ENCODE measurements at places on chromosomes 5 and 9. TPM values are rescaled to one million over a fixed set of nuclear protein-coding genes. Genes with fewer than 3 reads are reported as not detected.
A peak's percentile ranks its signal among the peaks of the same experiment; 100 is the strongest.

The CCL19 gene
- not detected for total RNA-seq

The PIGO gene
- total RNA-seq: 34.1 TPM

The RAD50 gene
- 42.6 TPM for total RNA-seq

The SAXO1 gene
- total RNA-seq: not detected

The KIF20A gene
- total RNA-seq: 0.40 TPM

DNA sequence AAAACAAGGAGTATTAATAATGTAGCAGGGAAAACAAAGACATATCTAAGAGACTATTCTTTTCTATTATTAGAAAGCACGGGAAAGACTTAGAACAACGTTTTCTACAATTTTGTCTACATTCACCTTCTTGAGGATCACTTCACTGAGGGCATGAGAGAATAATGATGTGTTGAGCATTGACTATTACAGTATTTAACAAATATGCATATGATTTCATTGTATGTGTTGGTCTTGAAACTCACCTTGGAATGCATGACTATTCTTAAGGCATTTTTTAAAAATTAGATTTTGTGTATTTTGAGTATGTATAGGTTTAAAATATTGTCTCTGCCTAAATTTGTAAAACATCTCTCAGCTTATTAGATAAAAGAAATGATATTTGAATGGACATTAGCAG lies 1.2 kb downstream of the FSD1L start:
- peak overlapping the region; percentile 90 for H3K4me3 ChIP-seq
- no peaks in the 10 kb centered on the region for H3K27me3 ChIP-seq
- no peaks in the 10 kb centered on the region for H3K36me3 ChIP-seq
- H3K4me1 ChIP-seq: peaks cover 17% of the 10 kb centered on the region
- H3K27ac ChIP-seq: no peak overlapping the region

DNA sequence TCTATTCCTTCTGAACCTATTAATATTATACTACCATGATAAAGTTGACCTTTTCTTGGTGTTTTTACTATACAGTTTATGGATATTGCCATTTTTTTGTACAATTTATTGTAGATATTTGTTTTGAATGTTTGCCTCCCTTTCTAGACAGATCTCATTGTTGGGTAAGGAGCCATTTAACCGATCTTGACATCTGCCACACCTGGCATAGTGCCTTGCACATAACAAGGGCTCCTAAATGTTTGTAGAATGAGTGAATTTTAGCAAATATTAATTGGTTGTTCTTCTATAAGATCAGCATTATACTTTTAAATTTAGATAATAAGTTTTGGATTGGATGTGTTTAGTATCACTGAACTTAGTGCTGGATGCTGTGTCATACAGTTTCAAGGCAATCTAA lies 175.3 kb downstream of the GDNF start:
- H3K27me3 ChIP-seq: no peaks in the 10 kb centered on the region
- peaks cover 2% of the 10 kb centered on the region for H3K36me3 ChIP-seq
- H3K4me3 ChIP-seq: no peak overlapping the region
- no peak for DNase-seq

DNA sequence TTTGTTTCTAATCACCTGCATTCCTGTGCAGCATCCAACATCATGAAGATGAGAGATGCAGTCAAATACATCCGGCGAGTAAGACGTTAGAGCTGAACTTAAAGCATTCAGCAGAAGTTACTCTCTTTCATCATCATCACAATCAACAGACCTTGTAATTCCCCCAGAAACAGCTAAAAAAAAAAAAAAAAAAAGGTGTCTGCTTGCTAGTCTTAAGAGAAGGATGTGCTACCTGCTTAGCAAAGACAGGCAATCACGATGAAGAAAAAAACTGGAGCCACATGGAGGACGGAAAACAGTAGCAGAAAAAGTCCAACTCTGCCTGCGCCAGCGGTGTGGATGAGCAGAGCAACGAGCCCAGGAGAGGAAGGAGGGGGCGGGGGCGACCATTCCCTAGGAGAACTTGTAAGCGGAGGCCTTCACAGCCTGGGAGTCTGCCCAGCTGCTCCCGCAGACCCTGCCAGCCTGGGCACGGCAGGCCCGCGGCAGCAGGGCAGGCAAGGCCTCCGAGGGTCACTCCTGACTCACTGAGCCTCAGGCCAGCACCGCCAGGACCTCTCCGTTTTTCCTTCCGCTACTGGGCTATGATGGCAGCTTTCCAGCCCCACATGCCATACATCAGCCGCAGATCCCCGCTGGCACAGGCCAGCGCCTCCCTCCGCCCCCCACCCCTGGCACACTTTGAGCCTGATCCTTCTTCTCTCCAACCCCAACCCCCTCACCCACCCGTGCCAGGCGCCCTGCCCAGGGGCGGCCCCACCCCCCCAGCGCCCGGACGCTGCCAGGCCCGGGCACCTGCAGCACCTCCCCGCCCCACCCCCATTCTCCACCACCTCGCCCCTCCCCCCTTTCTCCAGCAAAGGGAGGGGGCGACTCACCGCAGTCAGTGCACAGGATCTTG lies 1.4 kb downstream of the NRG2 start:
- H3K27me3 ChIP-seq: peaks cover 46% of the 10 kb centered on the region
- H3K36me3 ChIP-seq: no peaks in the 10 kb centered on the region
- H3K4me1 ChIP-seq: peaks cover 32% of the 10 kb centered on the region
- DNase-seq: no peak
- H3K4me3 ChIP-seq: peak overlapping the region; percentile 76

DNA sequence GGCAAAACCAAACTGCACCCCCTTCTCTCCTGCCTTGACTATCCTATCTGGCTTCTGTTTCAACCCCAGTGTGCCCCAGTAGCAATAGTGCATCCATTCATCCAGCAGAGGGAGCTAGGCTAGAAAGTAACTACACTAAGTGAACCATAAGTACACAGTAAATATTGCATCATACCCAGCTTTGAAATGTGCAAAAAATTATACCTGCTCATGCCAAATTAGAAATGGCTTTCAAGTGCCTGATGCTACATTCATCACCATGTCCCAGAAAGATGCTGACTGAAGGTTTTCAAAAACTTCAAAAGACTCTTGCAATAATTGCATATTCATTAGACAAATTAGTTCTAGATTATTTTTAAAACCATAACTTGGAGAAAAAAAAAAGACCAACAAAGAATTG lies 153.5 kb downstream of the PRELID2 start:
- H3K4me3 ChIP-seq: no peak overlapping the region
- no peaks in the 10 kb centered on the region for H3K4me1 ChIP-seq
- DNase-seq: no peak

GRCh38 chr9:124216474-124217176 lies 41.1 kb upstream of the NEK6 start:
- DNase-seq: peak; percentile 59
- peaks cover 92% of the 10 kb centered on the region for H3K4me1 ChIP-seq
- H3K27me3 ChIP-seq: no peaks in the 10 kb centered on the region
- H3K36me3 ChIP-seq: no peaks in the 10 kb centered on the region
- peak overlapping the region; percentile 69 for H3K4me3 ChIP-seq
- peak overlapping the region; percentile 96 for H3K27ac ChIP-seq

DNA sequence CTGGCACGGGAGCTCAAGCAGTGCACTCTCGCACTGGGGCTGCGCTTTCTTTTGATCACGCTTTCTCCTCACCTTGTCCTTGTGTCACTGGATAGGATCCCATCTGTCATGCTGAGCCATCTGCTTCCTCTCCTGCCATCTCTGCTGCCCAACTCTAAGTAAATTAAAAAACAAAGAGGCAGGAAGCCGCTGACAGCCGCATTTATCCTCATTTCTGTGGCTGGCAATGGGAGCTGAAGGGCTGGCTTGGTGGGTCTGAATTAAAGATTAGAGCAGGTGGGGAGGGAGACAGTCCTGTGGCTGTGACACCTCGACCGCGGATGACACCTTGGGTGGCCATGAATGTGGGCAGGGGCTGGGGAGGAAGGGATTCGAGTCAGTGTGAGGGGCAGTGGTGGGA lies 159.2 kb upstream of the ALDH1B1 start:
- peaks cover 30% of the 10 kb centered on the region for H3K27me3 ChIP-seq
- H3K4me1 ChIP-seq: peaks cover 1% of the 10 kb centered on the region
- no peak overlapping the region for H3K4me3 ChIP-seq
- H3K27ac ChIP-seq: no peak overlapping the region
- no peak for DNase-seq
- no peaks in the 10 kb centered on the region for H3K36me3 ChIP-seq

DNA sequence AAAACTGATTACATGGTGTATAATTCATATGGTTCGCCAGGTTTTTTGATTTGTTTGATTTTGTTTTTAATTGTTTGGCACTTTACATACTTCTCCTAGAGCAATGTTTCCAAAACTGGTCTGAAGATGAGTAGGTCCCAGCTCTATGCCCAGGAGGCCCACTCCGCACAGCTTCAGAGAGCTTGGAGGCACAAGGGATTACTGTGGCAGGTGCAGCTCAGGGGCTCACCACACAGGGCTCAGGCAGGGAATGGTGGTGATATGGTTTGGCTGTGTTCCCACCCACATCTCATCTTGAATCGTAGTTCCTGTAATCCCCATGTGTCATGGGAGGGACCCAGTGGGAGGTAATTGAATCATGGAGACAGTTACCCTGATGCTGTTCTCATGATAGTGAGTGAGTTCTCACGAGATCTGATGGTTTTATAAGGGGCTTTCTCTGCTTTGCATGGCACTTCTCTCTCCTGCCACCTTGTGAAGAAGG lies 296.6 kb downstream of the MED10 start:
- H3K27me3 ChIP-seq: no peaks in the 10 kb centered on the region
- H3K4me1 ChIP-seq: no peaks in the 10 kb centered on the region
- H3K27ac ChIP-seq: no peak overlapping the region
- no peak overlapping the region for H3K4me3 ChIP-seq
- DNase-seq: no peak
- H3K36me3 ChIP-seq: no peaks in the 10 kb centered on the region

GRCh38 chr5:38846379-38847011 lies 683 bp downstream of the OSMR start:
- H3K4me3 ChIP-seq: peak overlapping the region; percentile 24
- no peak overlapping the region for H3K27ac ChIP-seq
- no peak for DNase-seq
- peaks cover 39% of the 10 kb centered on the region for H3K27me3 ChIP-seq
- H3K4me1 ChIP-seq: peaks cover 7% of the 10 kb centered on the region

GRCh38 chr9:136316271-136316751 lies 11.0 kb upstream of the GPSM1 start:
- H3K36me3 ChIP-seq: no peaks in the 10 kb centered on the region
- no peak overlapping the region for H3K27ac ChIP-seq
- no peak overlapping the region for H3K4me3 ChIP-seq
- DNase-seq: no peak

DNA sequence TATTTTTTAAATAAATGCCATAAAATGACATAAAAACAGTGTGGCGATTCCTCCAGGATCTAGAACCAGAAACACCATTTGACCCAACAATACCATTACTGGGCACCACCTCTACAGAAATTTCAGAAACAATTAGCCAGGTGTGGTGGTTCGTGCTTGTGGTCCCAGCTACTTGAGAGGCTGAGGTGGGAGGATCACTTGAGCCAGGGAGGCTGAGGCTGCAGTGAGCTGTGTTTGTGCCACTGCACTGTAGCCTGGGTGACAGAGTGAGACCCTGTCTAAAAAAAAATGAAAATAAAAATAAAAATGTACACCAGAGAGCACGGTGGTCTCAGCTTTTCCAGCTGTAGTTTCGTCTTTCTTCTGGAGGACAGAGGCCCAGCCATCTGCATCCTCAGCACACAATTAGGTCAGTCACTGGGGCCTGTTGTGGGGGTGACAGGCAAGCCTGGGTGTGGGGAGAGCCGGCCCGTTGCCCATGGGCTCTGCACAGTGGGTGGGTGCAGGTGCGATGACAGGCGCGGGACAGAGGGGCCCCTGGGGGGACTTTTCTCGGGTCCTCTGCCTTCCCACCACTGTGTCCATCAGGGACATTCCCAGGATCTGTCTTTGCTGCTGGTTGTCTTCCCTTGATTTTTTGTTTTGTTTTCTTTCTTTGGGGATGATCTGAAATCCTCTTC lies 9.8 kb downstream of the COL5A1 start:
- no peak overlapping the region for H3K27ac ChIP-seq
- no peaks in the 10 kb centered on the region for H3K27me3 ChIP-seq

GRCh38 chr5:153959134-153959957 lies 79.4 kb downstream of the FAM114A2 start:
- peaks cover 2% of the 10 kb centered on the region for H3K27me3 ChIP-seq
- H3K4me3 ChIP-seq: no peak overlapping the region
- H3K27ac ChIP-seq: no peak overlapping the region
- H3K36me3 ChIP-seq: no peaks in the 10 kb centered on the region
- DNase-seq: no peak
- H3K4me1 ChIP-seq: no peaks in the 10 kb centered on the region

DNA sequence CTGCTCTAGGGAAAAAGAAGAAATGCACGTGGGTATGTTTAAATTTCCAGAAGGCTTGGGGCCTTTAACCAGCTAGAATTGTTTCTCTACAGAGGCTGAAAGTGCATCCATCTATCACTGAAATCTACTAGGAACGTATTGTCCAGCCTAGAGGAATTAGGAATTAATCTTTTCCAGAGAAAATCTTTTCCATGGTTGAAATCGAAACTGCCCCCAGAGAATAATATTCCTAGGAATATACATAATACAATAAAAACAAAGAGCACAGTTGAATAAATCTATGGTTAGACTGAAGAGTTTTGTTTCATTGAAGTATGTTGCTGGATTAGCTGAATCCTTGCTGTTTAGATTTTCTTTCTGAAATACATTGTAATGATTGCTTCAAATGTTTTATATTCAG lies 378.5 kb downstream of the PLK2 start:
- no peaks in the 10 kb centered on the region for H3K36me3 ChIP-seq
- H3K27me3 ChIP-seq: no peaks in the 10 kb centered on the region
- no peak overlapping the region for H3K27ac ChIP-seq
- H3K4me1 ChIP-seq: no peaks in the 10 kb centered on the region
- no peak for DNase-seq

GRCh38 chr5:161333194-161333880 lies 213.2 kb downstream of the GABRB2 start:
- H3K4me1 ChIP-seq: no peaks in the 10 kb centered on the region
- no peak for DNase-seq
- H3K4me3 ChIP-seq: no peak overlapping the region

GRCh38 chr5:18984559-18985080 lies 1003.4 kb downstream of the CDH18 start:
- no peaks in the 10 kb centered on the region for H3K27me3 ChIP-seq
- no peak overlapping the region for H3K4me3 ChIP-seq
- H3K27ac ChIP-seq: no peak overlapping the region

- no peaks in the 10 kb centered on the region for H3K36me3 ChIP-seq
- DNase-seq: no peak
- H3K4me3 ChIP-seq: no peak overlapping the region
- H3K27ac ChIP-seq: no peak overlapping the region
- H3K27me3 ChIP-seq: no peaks in the 10 kb centered on the region
These were observed 69.0 kb downstream of the HCN1 start for GRCh38 chr5:45627076-45627656.

DNA sequence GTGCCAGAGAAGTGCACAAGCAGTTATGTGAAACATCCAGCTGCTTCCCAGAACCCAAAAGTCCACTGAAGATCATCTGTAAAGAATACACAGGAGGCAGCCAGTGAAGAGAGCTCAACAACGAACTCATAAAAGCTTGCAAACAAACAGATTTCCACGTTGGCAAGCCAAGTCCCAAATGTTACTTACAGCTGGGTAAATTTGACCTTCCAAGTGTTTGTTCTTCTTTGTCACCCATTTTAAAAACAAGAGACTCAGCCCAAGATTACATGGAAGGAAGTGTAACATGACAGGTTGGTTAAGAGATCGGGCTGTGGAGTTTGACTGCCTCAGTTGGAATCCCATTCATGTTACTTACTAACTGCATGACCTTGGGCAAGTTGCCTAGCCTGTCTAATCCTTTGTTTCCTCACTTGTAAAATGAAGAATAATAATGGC lies 174.9 kb upstream of the PAPPA start:
- DNase-seq: no peak
- no peak overlapping the region for H3K27ac ChIP-seq
- no peaks in the 10 kb centered on the region for H3K27me3 ChIP-seq
- H3K36me3 ChIP-seq: no peaks in the 10 kb centered on the region
- no peak overlapping the region for H3K4me3 ChIP-seq
- H3K4me1 ChIP-seq: no peaks in the 10 kb centered on the region

- H3K4me3 ChIP-seq: no peak overlapping the region
- no peaks in the 10 kb centered on the region for H3K36me3 ChIP-seq
- no peaks in the 10 kb centered on the region for H3K27me3 ChIP-seq
- DNase-seq: no peak
These were observed 72.5 kb downstream of the BASP1 start for GRCh38 chr5:17289681-17290539.
